ENCODE measurements at places on chromosomes 6 and 20.

DNA sequence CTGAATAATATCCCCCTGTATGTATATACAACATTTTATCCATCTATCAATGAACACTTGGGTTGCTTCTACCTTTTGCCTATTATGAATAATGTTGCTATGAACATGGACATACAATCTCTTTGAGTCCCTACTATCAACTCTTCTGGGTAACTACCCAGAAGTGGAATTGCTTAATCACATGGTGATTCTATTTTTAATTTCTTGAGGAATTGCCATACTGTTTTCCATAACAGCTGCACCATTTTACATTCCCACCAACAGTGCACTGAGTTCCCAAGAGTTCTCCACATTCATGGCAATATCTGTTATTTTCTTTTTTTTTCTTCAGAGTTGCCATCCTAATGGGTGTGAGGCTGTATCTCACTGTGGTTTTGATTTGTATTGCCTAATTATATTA lies 88.3 kb downstream of the ZHX3 start:
- H3K4me3 ChIP-seq = no peak overlapping the region
- H3K36me3 ChIP-seq = no peaks in the 10 kb centered on the region
- H3K27me3 ChIP-seq = no peaks in the 10 kb centered on the region
- peaks cover 17% of the 10 kb centered on the region for H3K4me1 ChIP-seq
- no peak overlapping the region for H3K27ac ChIP-seq

- no peaks in the 10 kb centered on the region for H3K36me3 ChIP-seq
- no peak overlapping the region for H3K27ac ChIP-seq
- H3K27me3 ChIP-seq = no peaks in the 10 kb centered on the region
- no peak for DNase-seq
- no peaks in the 10 kb centered on the region for H3K4me1 ChIP-seq
- no peak overlapping the region for H3K4me3 ChIP-seq
Observed at GRCh38 chr6:166977621-166978525, 21.3 kb upstream of the CEP43 start.

DNA sequence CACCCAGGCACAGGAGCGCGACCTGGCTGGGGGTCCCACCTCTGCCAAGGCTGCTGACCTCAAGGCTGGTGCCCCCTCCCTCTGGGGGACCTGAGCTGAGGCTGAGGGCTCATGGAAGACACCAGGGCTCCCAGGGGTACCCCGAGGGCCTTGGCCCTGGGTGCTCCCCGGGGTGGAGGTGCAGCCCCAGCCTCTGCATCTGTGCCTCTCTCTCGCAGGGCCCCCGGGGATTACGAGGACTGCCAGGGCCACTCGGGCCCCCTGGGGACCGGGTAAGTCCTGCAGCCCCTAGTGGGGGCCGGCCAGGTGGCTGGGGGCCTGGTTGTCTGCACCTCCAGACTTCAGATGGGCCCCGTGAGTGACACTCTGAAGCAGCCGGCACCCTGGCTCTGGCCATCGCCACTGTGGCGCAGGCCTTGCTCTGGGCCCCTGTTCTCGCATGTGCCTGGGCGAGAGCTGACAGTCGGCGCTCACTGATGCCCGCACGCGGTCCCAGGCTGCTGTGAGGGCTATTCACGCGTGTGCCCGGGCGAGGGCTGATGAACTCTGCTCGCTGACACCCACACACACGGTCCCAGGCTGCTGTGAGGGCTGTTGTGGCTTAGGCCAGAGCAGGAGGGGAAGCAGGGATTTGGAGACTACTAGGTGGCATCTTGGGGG lies 9.3 kb downstream of the COL9A3 start:
- no peaks in the 10 kb centered on the region for H3K4me1 ChIP-seq
- H3K27me3 ChIP-seq = no peaks in the 10 kb centered on the region
- H3K36me3 ChIP-seq = no peaks in the 10 kb centered on the region
- H3K4me3 ChIP-seq = no peak overlapping the region

- peak; percentile 66 for DNase-seq
- no peak overlapping the region for H3K4me3 ChIP-seq
- no peaks in the 10 kb centered on the region for H3K36me3 ChIP-seq
- H3K27me3 ChIP-seq = peaks cover 3% of the 10 kb centered on the region
Observed at GRCh38 chr6:1527073-1527457, 82.7 kb upstream of the FOXC1 start.

DNA sequence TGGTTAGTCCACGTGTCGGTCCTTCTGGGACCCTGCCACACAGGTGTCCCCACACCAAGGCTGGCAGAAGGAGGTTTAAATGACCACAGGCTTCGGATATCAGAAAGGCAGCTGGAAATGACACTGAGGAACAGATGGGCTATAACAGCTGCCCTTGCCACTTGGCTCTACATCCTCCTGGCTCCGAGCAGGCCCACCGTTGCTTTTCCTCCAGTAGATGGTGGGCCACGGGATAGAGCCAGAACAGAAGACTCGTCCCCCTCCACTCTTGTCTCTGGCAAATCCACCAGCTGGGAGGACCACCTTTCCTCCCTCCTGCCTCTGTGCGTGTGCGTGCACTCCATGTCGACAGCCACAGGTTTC lies 17.6 kb downstream of the WRNIP1 start:
- H3K4me1 ChIP-seq = no peaks in the 10 kb centered on the region
- no peak for DNase-seq
- no peaks in the 10 kb centered on the region for H3K27me3 ChIP-seq
- no peak overlapping the region for H3K4me3 ChIP-seq

DNA sequence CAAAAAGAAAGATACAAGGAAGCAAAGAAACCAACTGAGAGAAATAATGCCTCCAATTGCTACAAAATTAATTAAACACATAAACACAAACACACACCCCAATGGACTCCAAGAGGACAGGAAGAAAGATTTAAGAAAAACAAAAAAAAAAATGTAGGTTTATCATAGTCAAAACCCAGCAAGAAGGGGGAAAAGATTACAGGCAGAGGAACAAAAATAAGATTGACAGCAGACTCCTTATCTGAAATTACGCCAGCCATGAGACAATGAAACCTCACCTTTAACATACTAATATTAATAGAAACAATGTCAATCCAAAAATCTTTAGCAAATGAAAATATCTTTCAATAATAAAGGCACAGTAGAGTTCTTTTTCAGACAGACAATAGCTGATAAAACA lies 155.8 kb downstream of the RNGTT start:
- H3K4me1 ChIP-seq = no peaks in the 10 kb centered on the region
- no peaks in the 10 kb centered on the region for H3K36me3 ChIP-seq
- no peak overlapping the region for H3K4me3 ChIP-seq
- DNase-seq = peak; percentile 4

DNA sequence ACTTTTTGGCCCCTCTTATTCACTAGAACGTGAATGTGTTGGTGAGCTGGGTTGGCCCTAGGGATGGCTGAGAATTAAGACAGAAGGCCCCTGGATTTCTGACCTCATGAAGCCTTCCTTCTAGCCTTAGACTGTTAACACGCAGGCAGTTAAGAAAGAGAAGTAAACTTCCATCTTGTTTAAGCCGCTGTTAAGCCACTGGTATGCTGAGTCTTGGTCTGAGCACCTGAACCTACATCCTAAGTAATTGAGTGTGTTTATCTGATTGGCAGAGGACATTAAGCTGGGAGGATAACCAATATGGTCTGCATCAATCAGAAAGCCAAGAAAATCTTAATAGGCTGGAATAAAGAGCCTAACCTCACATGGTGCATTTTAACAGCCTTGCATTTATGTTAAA lies 535.0 kb upstream of the ARID1B start:
- no peak overlapping the region for H3K27ac ChIP-seq
- no peaks in the 10 kb centered on the region for H3K27me3 ChIP-seq
- DNase-seq = no peak
- no peaks in the 10 kb centered on the region for H3K4me1 ChIP-seq
- H3K4me3 ChIP-seq = no peak overlapping the region
- H3K36me3 ChIP-seq = no peaks in the 10 kb centered on the region

DNA sequence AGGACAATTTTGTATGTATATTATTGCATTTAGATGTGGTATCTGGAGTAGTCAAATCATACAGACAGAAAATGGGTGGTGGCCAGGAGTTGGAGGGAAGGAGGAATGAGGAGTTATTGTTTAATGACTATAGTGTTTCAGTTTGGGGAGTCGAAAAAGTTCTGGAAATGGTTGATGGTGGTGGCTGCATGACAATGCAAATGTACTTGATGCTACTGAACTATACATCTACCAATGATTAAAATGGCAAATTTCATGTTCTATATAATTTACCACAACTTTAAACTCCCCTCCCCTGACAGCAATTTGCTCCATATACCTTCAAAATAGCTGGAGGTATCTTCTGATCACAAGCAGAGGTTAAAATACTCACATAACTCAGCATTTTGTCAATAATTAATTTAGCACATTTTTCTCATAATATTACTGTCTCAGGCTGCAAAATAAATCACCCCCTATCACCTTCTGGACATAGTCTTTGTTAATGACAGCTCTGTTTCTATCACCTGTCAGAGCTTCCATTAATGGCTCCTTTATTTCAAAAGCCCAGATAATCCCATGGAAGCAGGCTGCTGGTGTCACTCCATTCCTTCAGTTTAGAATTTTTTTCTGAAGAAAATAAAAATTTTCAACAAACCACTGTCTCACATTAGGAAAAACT lies 25.7 kb upstream of the RHAG start:
- H3K27me3 ChIP-seq = no peaks in the 10 kb centered on the region
- no peak overlapping the region for H3K4me3 ChIP-seq
- DNase-seq = no peak
- no peaks in the 10 kb centered on the region for H3K4me1 ChIP-seq
- no peak overlapping the region for H3K27ac ChIP-seq

DNA sequence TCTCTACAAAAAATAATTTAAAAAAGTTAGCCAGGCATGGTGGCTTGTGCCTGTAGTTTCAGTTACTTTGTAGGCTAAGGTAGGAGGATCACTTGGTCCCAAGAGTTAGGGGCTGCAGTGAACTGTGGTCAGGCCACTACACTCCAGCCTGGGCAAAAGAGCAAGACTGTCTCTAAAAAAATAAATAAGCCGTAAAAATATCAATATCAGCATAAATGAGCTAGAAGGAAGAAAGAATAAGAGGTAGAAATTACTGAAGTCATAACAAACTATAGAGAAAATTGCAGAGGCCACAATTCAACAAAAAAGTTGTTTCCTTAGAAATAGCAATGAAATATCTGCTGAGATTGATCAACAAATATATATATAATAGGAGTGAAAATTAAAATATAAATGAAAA lies 827.3 kb upstream of the FLRT3 start:
- no peaks in the 10 kb centered on the region for H3K36me3 ChIP-seq
- no peaks in the 10 kb centered on the region for H3K27me3 ChIP-seq
- H3K4me1 ChIP-seq = no peaks in the 10 kb centered on the region
- no peak for DNase-seq

GRCh38 chr6:40542175-40542764 lies 44.9 kb downstream of the LRFN2 start:
- H3K4me1 ChIP-seq = no peaks in the 10 kb centered on the region
- no peak for DNase-seq
- no peaks in the 10 kb centered on the region for H3K36me3 ChIP-seq
- no peak overlapping the region for H3K27ac ChIP-seq
- H3K4me3 ChIP-seq = no peak overlapping the region

Data from fibroblast of lung (primary cell).